ENCODE measurements at places on chromosomes 7 and 10.
A peak's percentile ranks its signal among the peaks of the same experiment; 100 is the strongest.

- no peak for DNase-seq
- H3K27ac ChIP-seq = no peak overlapping the region
- no peaks in the 10 kb centered on the region for H3K36me3 ChIP-seq
- H3K27me3 ChIP-seq = no peaks in the 10 kb centered on the region
- H3K4me1 ChIP-seq = no peaks in the 10 kb centered on the region
- H3K4me3 ChIP-seq = no peak overlapping the region
Observed at GRCh38 chr10:28147706-28148105, 148.8 kb upstream of the ODAD2 start.

GRCh38 chr7:108299251-108299973 is 156.8 kb downstream of the NRCAM start:
- H3K27me3 ChIP-seq = no peaks in the 10 kb centered on the region
- H3K4me3 ChIP-seq = no peak overlapping the region
- peaks cover 6% of the 10 kb centered on the region for H3K4me1 ChIP-seq
- peak; percentile 19 for DNase-seq
- no peak overlapping the region for H3K27ac ChIP-seq
- H3K36me3 ChIP-seq = no peaks in the 10 kb centered on the region

DNA sequence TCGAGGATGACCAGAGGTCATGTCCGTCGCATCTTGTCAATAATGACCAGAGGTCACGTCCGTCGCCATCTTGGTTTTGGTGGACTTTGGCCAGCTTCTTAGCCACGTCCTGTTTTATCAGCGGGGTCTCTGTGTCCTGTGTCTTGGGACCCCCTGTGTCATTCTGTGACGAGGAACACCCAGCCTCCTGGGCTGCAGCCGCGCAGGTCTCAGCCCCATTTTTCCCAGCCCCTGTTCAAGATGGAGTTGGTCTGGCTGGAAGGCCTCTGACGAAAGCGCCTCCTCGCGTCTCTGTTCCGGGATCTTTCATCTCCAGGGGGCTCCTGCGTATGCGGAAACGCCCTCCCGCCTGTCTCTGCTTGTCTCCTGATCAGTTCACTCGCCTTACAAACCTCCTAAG is 134.2 kb downstream of the ELFN1 start:
- no peak overlapping the region for H3K4me3 ChIP-seq
- H3K36me3 ChIP-seq = no peaks in the 10 kb centered on the region
- no peak overlapping the region for H3K27ac ChIP-seq
- H3K4me1 ChIP-seq = no peaks in the 10 kb centered on the region

- no peak for DNase-seq
- H3K27ac ChIP-seq = no peak overlapping the region
- H3K36me3 ChIP-seq = no peaks in the 10 kb centered on the region
- no peak overlapping the region for H3K4me3 ChIP-seq
- H3K27me3 ChIP-seq = no peaks in the 10 kb centered on the region
Observed at GRCh38 chr7:26612742-26613141, 251.6 kb downstream of the SKAP2 start.

GRCh38 chr10:69801094-69801433 is 642 bp upstream of the COL13A1 start:
- H3K4me3 ChIP-seq = no peak overlapping the region
- no peak overlapping the region for H3K27ac ChIP-seq
- H3K27me3 ChIP-seq = no peaks in the 10 kb centered on the region
- DNase-seq = peak; percentile 77

All from Karpas-422 (cell line).